ENCODE measurements at places on chromosomes 4 and X. TPM values are rescaled to one million over a fixed set of nuclear protein-coding genes. Genes with fewer than 3 reads are reported as not detected.

Gene TEX13B
- not detected for total RNA-seq

Gene HAND2
- not detected for total RNA-seq

Gene ADH1C
- total RNA-seq: not detected

Gene AMELX
- not detected for total RNA-seq
